ENCODE measurements at places on chromosomes 3 and 15.
A peak's percentile ranks its signal among the peaks of the same experiment; 100 is the strongest.

GRCh38 chr3:62237286-62237948 lies 135.9 kb downstream of the FEZF2 start:
- DNase-seq = no peak

DNA sequence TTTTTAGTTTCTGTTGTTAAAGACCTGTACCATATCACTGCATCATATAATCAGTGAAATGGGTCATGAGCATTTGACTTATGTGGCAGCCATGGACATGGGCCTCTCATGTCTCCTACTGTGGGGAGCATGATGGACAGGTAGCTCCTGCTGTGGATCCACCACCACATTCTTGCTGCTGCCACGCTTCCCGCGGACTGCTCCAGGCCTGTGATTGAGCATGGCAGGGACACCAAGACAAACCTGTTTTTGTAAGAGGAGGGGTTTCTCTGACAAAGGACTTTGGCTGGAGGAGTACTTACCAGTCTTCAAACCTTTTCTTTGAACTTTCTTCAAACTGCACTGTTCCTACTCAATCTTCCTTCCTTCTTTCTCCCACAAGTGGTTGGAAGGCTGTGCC lies 17.9 kb upstream of the P2RY14 start:
- DNase-seq = no peak

DNA sequence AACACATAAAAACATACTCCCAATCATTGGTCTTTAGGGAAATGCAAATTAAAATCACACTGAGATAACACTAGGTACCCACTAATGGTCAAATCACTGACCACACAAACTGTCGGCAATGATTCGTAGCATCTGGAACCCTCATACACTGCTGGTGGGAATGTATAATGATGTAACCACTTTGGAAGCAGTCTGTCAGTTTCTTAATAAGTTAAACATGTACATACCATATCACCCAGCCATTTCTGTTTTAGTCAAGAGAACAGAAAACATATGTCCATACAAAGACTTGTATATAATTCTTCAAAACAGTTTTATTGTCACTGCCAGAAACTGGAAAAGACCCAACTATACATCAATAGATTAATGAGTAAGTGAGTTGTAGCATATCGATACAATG lies 63.3 kb upstream of the LRRC3B start:
- no peak for DNase-seq

- DNase-seq = peak; percentile 11
These were observed 129.8 kb downstream of the NSMCE3 start for GRCh38 chr15:29139540-29140459.

DNA sequence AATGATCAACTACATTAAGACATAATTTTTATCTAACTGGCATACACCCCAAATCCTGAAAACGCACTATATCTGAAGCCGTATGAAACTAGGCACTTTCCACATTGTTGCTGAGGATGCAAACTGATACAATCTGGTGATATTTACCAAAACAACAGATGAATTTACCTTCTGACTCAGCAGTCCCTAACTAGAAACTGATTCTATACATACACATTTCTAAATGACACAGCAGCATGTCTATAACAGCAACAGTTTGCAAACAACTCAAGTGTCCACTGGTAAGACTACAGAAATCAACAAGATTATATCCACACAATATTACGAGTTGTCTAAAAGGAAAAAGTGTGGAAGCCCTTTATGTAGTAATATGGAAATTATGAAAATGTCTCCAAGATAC lies 22.9 kb downstream of the SECISBP2L start:
- DNase-seq = no peak

DNA sequence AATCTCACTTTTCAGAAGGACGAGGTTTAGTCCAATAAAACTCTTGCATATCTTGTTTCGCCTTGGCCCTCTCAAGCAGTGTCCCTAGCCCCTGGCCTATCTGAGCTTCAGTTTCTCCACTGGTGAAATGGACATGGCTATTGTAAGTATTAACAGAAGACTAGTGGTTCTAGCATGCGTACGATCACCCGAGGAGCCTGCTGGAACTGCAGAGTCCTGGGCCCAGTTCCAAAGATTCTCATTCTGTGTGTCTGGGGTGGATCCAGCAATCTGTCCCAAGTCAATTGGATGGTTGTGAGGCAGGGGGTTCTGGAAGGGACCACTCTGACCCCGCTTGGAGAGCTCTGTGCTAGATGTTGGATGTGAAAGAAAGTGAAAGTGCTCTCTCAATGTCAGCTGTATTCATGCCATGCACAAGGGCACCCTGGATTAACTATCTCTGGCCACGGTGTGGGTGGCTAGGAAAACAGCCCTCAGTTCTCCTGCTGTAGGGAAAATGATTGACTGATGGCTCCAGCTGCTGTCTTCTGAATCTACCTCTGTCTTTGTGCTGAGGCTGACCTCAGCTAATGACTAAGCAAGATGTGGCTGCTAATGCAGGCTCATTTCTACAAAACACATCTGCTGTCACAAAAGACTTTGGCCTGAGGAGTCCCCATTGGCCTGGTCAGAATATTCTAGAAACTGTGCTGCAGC lies 1.9 kb upstream of the PLA1A start:
- no peak for DNase-seq

- no peak for DNase-seq
These were observed 19.3 kb downstream of the CCDC12 start for GRCh38 chr3:46957092-46957820.

DNA sequence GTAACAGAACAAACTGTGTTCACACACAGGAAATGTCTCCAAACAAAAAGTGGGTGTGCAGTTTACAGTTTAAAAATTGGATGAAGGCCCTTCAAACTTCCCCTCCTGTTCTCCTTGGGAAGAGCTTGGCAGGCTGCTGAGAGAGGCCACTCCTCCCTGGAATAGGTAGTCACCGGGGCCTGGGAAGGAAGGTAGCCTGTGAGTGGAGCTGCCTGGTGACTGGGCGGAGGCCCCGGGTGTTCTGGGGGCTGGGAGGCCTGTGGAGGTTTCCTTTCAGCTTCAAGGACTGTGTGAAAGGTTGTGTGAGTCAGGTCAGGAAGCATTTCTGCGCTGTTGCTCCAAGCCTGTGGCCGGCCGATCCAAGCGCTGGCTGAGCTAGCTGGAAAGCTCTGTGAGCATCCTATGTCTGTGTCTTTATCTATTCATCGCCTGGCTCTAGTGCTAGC lies 14.1 kb downstream of the SLCO3A1 start:
- peak; percentile 98 for DNase-seq

DNA sequence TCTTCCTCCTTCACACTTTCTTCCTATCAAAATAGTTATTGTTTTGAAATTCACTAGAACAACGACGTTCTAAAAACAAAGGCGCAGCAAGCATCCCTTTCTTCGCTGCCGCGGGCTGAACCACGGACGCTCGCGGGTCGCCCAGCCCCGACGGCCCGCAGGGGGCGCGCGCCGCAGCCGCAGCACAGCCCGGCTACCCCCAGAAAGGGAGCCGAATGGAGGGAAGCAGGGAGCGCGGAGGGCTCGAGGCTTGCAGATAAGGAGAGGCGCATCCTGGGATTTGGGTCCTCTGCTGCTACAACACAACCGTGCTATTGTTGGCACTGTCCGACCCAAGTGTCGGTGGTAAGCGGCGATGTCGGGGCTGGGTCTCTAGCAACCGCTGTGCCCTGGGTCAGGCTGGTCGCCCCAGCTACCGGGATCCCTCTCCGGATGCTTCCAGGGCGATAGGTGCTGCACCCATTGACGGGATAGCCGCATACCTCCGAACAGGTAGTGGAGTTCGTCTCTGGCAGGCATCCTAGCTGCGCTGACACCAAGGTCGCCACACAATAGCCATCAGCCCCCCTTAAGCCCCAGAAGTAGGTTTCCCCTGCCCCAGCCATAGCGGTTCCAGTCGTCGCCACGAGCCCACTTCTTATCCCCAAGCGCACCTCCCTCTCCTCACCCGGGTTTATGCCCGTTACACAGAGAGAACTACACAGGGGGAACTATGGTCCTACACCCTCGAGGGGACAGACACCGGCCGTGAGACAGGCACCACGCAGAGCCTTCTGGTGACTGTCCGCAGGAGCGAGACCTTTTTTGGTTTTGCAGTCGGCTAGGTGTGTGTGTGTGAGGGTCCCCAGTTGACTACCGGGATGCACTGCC lies 6.0 kb downstream of the ONECUT1 start:
- DNase-seq = no peak

DNA sequence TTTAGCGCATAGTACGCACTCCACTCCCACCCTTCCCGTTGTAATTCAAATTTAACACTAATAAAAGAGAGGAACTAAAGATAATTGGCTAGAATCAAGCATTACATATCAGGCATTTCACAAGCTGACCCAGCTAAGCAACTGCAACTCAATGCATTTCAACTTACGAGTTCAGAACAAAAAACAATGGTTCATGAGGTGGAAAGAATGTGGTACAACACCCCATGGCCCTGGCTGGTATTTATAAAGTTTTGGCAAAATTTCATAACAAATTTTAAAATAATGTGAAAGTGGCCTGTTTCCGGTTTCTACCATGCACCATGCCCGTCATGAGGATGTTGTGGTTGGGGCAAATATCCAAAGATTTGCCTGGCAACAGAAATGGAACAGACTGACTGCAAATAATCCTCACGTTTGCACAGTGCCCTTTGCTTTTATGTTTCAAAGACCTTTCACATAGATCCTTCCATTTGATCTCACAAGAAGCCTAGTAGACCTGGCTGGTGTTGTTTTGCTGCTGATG lies 455.3 kb upstream of the NR2F2 start:
- peak; percentile 47 for DNase-seq

GRCh38 chr15:30974112-30974511 lies 17.3 kb downstream of the MTMR10 start:
- DNase-seq = no peak

DNA sequence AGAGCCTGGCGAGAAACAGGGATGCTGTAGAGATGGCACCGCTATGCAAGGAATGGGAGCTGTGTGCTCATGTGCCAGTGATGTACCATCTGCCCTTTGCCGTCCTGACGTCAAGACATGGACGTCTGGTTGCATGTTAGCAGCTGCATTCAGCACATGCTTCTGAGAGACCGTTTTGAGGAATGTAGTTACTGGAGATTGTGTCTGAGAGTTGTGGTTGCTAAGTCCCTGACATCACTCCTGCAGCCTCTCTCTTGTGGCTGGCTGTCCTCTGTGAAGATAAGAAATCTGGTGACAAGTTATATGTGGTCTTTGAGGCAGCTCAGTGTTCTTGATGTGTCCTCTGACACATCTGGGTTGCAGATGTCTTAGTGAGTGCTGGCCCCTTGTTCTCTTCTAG lies 165.1 kb downstream of the APBA2 start:
- no peak for DNase-seq

DNA sequence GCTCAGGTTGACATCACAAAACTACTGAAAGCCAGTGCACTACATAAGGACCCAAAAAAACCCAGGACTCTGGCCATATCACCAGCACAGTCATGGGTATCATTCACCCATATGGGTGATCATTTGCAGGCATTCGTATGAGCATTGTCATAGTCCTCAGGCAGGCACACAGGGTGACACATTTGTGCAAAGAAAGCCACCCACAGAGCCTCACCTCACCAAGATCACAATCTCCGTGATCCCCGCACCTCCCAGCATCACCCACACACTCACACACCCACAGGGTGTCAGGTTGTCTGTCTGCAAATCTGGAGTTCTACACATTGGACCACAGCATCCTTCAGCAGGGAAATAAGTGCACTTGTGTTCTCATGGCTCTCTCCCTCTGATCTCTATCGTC lies 166.0 kb upstream of the LPP start:
- DNase-seq = no peak

- DNase-seq = peak; percentile 63
These were observed 382.1 kb downstream of the GAP43 start for GRCh38 chr3:116005404-116005803.

DNA sequence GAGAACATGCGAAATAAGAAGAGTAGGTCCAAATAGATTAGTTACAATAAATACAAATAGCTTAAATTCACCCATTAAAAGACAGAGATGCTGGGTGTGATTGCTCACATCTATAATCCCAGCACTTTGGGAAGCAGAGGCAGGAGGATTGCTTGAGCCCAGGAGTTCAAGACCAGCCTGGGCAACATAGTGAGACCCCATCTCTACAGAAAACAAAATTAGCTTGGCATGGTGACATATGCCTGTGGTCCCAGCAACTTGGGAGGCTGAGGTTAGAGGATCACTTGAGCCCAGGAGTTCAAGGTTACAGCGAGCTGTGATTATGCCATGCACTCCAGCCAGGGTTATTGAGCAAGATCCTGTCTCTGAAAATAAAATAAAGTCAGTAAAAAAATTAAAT lies 109.1 kb upstream of the WNT5A start:
- DNase-seq = no peak

DNA sequence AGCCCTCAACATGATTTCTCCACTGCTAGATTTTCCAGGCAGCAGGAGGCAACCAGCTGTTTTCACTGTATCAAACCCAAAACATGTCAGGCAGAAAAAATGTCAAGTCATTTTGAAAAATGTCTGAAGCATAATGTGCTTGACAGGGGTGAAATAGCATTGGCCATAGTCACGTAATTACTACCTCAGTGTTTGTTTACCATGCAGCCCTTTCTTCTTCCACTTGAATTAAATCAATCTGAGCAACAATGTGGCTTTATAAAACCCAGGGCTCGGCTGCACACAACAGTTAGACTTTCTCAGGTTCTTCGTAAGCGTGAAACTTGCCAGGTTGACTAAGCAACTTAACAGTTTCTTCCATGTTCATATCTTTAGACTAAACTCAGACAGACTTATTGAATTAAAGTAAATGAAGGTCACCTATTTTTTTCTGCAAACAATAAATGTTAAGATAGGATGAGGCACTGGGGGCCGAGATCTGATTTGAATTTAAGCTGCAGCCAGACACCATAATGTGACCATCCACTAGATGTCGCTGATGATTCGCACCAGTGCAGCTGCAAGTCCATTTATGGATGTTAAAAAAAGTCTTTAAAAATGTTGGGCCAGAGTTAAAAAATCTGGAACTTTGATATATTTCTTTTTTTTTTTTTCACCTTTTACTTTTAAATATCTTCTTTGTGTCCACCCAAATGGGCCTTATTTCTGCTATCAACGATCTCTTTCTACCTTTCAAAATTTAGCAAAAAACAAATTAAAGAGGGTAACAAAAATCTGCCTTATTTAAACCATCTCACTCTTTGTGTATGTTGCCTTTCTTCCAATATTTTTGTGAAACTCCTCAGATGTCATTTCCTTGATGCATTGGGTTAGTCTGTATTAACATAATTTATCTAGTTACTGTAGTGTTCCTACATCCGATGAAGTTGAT lies 305.9 kb downstream of the CACNA2D3 start:
- DNase-seq = peak; percentile 62

DNA sequence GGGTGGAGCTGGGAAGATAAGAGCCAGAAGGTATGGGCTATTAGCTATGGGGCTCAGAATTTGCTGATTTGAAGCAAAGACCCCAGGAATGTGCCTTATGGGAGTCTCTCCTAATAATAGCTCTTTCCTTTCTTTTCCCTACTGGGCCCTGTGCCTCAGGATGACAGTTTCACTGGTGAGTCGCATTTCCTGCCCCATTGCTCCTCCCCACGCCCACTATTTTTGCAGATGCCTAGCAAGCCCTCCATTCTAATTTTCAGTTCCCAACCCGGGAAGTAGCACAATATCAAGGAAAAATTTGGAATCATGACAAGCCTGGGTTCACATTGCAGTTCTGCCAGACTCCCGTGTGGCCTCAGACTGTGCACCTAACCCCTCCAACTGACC lies 583 bp downstream of the IL17RE start:
- DNase-seq = peak; percentile 30

- no peak for DNase-seq
These were observed 128.8 kb downstream of the SV2B start for GRCh38 chr15:91228890-91229289.

GRCh38 chr3:9718118-9718517 lies 13.4 kb upstream of the BRPF1 start:
- no peak for DNase-seq

Data from MCF 10A (cell line).